AG10803 (cell line): ENCODE measurements at places on chromosomes 12 and 14.

DNA sequence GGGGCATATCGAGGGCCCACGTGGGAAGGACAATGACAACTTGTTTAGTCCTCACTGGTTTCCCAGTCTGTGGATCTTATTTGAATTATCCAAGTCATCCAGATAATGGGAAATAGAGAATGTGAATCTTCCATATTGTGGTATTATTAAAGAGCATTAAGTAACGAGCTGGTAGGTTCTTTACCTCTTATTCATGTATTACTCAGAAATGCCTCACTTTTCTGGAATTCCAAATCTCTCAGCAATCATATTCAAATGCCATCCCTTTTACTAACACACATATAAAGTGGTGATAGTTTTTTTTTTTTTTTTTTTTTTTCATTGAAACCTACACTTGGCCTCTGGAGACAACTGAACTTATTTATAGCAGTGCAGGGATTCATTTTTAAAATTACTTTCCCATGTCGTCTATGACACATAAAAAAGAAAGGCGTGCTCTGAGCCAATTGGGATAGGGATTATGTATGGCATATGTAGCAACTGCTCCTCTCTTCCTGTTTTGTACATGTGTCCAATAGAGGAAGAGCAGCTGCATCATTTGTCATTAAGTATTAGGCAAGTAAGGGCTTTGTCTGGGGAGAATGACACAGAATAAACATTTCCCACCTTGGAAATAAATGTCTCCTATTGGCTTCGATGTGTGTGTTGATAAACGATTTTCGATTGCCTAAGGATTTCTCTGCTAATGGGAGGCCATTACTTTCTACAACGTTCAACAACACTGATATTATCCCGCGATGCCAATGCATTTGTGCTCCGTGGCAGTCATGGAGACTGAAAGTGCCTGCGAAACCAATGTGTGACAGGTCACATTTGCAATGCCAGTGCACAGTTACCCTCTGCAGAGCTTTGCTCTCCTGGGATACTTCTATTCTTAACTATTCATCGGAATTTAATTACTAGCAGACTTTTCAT, 78.6 kb upstream of the IFNG-AS1 start:
- DNase-seq = peak; percentile 99

GRCh38 chr14:74660167-74660566, 48.1 kb upstream of the LTBP2 start:
- no peak for DNase-seq

GRCh38 chr12:29024117-29024516, 125.0 kb upstream of the FAR2 start:
- DNase-seq = no peak

- DNase-seq = peak; percentile 31
Observed at GRCh38 chr12:127400221-127400620, 866.7 kb upstream of the TMEM132C start.

GRCh38 chr14:62674563-62675237, 370.6 kb downstream of the KCNH5 start:
- no peak for DNase-seq

DNA sequence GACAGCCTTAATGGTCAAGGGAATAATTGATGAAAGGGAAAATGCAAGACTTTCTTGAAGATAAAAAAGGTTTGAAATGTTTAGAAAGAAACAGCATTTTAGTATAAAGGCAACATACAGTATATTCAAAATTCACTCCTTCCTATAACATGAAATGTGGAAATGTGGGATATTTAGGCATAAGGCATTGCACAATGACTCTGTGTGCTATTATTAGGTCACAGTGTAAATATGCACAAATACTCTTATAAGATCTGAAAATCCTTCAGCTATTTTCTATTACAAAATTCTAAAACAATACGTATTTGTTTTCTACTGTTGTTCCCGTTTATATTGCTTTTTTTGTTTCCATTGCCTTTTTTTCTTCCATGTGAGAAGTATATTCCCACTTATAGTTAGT, 127.7 kb downstream of the SLC16A7 start:
- DNase-seq = no peak

DNA sequence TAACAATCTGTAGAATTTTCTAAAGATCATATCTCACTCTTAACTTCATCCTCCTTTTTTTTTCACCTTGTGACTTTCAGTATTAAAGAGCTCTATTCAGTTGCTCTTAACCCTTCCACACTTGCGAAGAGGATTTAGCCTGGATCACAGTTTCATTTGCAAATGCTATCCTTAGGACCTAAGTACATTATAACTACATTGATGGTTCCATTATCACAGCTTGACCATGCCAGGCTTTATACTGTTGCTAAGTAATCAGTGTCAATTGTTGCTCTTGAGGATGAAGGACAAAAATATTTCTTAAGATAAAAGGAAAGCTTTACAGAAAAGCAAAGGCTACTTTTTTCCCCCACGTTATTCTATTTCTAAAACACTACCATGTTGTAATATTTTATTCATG, 122.2 kb downstream of the PDZRN4 start:
- DNase-seq = no peak

- no peak for DNase-seq
Observed at GRCh38 chr14:68174446-68174845, 354.9 kb downstream of the RAD51B start.

GRCh38 chr14:33307691-33308251, 369.1 kb downstream of the NPAS3 start:
- peak; percentile 96 for DNase-seq

DNA sequence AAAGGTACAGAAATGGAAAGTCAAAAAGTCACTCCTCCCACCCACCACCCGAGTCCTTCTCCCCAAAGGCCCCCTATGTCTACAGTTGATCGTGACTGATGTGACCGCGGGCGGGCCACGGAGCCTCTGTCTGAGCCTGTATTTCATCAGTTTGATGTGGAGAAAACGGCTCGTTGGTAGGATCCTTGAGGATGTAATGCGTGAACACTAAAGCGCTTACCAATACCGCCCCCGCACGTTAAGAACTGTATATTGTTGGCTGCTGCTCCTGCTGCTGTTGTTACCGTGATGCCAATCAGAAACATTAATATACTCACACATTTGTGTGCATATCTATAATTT, 24.6 kb upstream of the UBC start:
- peak; percentile 92 for DNase-seq

GRCh38 chr14:59819446-59820088, 51.0 kb downstream of the RTN1 start:
- no peak for DNase-seq

- DNase-seq = no peak
Observed at GRCh38 chr14:67444395-67444794, 32.4 kb upstream of the PLEK2 start.

DNA sequence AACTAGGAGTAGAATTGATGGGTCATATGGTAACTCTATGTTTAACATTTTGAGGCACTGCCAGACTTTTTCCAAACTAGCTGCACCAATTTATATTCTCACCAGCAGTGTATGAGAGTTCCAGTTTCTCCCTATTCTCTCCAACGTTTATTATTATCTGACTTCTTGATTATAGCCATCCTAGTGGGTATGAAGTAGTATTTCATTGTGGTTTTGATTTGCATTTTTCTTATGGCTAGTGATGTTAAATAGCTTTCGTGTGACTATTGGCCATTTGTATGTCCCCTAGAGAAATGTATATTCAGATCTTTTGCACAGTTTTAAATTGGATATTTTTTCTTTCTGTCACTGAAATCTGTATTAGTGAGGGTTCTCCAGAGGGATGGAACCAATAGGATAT, 37.8 kb downstream of the HELB start:
- DNase-seq = no peak

- DNase-seq = no peak
Observed at GRCh38 chr12:115813256-115813655, 464.2 kb downstream of the MED13L start.

DNA sequence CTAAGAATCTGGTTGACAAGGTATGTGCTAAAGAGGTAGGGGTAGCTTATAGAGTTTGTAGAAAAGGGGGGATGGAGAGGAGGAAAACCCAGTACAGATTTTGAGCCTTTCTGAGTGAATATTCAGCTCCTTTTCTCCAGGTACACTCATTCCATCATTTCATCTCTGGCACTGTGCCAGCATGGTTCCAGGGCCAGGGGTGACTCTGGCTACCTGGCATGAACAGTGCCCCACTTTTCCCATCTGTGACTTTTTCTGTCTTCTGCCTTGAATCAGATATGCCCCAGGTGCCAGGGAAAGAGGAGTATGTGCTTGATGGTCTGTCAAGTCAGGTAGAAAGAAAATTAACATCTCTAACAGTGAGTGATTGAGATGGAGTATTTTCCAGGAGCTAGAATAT, 175.7 kb downstream of the CACNA1C start:
- DNase-seq = no peak
